NCI-H1417 (cell line): ENCODE measurements at places on chromosomes 5 and 9.

- no peak for DNase-seq
Observed at GRCh38 chr5:95020345-95020744, 264.5 kb downstream of the MCTP1 start.

GRCh38 chr9:108550106-108550505 is 305.7 kb downstream of the ACTL7B start:
- no peak for DNase-seq

DNA sequence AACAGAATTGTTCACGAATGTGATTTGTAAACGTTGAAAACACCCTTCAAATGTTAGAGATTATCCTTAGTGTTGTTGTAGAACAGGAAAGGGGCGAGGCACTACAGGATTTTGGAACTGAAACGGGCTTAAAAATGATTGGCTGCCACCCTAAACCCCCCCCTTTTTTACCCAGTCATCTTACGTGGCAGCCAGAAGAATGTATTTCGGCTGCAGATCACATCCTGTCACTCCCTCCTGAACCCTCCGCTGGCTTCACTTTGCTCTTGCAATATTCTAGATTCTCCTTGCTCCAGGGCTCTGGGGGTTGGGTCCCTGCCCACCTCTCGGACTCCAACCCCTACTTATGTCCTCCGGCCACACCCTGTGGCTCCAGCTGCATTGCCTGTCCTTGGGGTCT is 13.9 kb upstream of the UNC5A start:
- DNase-seq: no peak

- no peak for DNase-seq
Observed at GRCh38 chr5:50752800-50753199, 86.4 kb downstream of the PARP8 start.

GRCh38 chr5:127441799-127442484 is 75.5 kb upstream of the PRRC1 start:
- peak; percentile 3 for DNase-seq

- DNase-seq: no peak
Observed at GRCh38 chr9:127137640-127138360, 15.4 kb upstream of the ANGPTL2 start.

DNA sequence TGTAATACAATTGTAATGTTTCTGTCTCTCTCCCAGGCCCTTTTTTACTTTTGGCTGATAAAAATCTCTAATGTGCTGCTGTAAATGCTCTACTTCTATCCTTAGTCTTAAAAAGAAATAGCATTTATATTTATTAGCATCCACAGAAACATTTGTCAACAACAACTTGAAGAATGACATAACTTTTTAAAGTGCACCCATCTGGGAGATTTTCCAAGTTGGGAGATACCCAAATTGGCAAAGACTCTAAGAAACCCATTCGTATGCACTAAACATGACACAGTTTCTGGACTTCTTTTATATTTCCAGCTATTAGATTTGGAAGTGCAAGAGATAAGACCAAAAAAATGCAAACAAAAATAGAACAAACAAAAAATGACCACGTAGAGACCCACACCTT is 2287.4 kb upstream of the WWC1 start:
- no peak for DNase-seq

DNA sequence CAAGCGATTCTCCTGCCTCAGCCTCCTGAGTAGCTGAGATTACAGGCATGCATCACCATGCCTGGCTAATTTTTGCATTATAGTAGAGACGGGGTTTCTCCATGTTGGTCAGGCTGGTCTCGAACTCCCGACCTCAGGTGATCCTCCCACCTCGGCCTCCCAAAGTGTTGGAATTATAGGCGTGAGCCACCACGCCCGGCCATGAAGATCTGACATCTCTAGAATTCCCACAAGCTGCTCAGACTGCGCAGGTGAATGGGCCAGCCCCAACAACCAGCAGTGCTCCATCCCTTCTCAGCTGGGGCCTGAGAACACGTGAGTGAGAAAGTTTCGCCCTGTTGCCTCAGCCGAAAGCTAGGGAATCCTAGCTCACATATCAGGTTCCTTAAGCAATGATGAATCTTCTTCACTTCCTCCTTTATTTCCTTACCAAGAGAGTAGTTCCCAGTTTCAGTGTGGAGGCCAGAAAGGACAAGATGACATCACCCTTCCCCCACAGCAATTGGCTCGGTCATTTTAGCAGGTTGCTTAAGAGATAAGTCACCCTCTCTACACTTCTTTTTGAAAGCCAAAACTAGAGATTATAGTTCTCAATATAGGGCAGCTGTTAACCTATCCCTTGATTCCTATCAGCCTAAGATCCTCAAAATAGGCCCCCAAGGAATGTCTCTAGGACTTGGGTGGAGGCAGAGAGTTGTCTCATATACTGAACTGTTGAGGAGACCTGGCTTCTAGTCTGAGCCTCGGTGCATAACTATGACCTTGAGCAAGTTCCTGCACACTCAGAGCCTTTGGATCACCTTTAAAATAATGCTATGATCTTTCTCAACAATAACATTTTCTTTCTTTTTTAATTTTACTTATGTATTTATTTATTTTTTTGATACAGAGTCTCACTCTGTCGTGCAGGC is 23.9 kb upstream of the PPP2CA start:
- no peak for DNase-seq

GRCh38 chr9:86644675-86645034 is 290.4 kb upstream of the TUT7 start:
- no peak for DNase-seq

DNA sequence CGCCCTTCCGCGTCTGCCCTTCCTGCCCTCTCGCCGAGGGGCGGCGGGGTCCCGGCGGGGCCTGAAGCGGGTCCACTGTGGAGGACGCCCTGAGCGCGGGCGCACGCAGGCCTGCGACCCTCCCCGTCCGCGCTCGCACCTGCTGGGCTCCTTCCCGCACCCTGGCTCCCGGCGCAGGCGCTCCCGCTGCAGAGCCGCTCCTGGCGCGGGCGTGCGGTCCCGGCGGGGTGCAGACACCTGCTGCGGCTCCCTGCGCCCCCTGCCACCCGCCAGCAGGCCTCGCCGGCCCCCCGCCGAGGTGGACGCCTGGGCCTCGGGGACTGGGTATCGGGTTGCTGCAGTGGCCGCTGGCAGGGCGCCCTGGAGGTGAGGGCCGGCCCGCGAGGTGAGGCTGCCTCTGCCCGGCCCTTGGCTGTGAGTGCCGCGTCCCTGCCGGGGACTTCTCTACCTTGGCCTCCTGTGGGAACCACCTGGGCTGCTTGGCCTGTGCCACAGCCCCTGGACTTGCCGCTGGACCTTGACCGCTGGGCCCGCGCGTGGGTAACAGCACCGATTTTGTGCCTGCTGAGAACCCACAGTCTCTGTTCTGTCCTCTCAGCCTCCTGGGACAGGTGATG is 627 bp downstream of the ARRDC1 start:
- DNase-seq: peak; percentile 81

- DNase-seq: peak; percentile 10
Observed at GRCh38 chr5:180007582-180007981, 64.0 kb downstream of the RNF130 start.

GRCh38 chr9:5863092-5863746 is 27.5 kb upstream of the MLANA start:
- DNase-seq: no peak

- peak; percentile 36 for DNase-seq
Observed at GRCh38 chr9:131701789-131702337, 38.0 kb downstream of the RAPGEF1 start.
